ENCODE measurements at places on chromosomes 2 and 18.

DNA sequence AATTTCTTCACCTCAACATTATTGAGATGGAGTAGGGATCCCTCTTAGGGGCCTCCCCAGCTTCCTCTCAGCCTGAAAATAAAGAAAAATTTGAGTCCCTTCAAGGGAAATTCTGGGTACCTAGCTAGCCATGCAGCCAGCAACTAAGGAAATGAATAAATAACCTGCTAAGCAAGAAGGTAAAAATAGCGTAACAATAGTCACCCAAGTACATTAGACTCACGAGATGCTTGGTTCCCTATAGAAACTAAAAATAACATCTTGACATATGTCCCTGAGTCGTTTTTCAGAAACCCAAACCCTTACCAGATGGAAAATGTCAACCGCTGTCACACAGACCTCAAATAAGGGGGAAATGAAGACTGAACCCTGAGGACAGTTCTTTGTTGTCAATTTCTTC lies 51.9 kb downstream of the CACNB4 start:
- DNase-seq, result no peak

- DNase-seq, result peak; percentile 16
Measured at GRCh38 chr2:181790716-181791649, 100.5 kb upstream of the ITPRID2 start.

DNA sequence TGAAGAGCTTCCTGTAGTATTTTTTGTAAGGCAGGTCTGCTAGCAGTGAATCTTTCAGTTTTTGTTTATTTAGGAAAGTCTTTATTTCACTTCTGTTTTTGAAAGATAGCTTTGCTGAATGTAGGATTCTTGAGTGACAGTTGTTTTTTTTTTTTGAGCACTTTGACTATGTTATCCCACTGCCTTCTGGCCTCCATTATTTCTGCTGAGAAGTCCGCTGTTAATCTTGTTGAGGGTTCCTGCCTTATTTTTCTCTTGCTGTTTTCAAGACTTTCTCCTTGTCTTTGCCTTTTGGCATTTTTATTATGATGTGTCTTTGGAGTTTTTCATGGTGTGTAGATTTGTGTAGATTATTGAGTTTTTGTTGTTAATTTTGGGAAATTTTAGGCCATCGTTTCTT lies 21.9 kb downstream of the RBFA start:
- DNase-seq, result no peak

- DNase-seq, result no peak
Measured at GRCh38 chr2:53994818-53995808, 24.3 kb upstream of the PSME4 start.

DNA sequence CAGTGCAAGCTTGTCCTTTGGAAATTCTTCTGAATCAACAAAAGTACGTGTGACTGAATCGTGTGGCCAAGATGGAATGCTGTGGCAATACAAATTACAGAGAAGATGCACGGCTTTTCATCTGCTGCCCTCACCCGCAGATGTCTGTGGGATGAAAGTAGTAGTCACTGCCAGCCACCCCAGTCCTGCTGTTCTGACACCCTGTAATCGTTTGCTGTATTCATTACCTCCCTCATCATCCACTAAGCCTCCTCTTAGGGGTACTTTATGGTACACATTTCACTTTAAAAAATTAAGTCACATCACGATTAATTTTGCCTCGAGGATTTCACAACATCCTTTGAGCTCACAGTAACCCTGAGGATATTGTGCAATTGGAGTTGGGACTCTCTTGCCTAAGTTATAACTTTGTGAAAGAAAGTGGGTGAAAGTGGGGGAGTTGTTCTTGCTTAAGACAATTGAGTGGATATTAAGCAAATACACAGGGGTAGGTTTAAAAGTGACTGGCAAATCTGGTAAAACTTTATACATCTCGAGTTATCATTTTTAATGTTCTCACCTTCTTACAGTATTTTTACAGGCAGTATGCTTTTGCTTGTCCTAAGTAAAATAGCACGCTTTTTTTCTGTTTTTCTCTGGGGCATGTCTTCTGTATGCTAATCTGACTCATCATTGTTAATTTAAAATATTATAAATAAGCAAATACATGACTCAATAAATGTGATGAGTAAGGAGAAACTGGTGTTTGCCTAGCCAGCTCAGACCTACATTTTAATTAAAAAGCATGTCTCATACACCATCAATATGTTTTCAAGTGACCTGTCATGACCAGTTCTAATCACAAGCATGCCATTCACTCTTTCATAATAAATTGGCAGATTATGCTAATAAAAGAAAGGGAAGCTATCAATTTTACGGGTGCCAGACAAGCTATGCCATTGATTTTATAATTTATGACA lies 680.9 kb downstream of the IRS1 start:
- no peak for DNase-seq

- no peak for DNase-seq
Measured at GRCh38 chr2:218002143-218002844, 501 bp downstream of the TNS1 start.

DNA sequence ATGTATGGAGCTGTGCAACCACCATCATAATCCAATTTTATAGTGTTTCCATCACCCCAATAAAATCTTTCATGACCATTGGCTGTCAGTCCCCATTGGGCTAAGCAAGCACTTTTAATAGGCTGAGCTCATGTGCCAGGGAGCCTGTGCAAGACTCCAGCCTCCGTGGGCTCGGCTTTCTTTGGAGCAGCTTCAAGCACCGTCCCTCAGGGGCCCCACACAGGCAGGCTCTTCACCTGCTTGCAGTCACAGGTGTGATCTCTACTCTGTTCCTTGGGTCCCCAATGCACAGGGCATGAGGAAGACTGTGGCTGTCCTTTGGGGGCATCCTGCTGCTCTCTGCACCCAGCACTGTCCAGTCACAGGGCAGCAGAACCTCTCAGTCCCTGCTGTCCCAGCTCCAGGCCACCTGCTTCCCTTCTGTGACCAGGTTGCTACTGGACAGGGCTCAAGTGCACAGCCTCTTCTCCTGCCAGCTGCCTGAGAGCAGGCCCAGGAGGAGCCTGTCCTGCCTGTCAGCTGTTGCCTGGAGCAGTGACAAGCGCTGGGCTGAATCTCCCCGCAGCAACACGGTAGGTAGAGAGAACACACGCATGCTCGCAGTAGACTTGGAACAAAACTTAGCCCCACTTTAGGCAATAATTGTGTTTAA lies 40.7 kb upstream of the TMEM131 start:
- no peak for DNase-seq

- no peak for DNase-seq
Measured at GRCh38 chr2:58834404-58834803, 593.3 kb upstream of the FANCL start.

DNA sequence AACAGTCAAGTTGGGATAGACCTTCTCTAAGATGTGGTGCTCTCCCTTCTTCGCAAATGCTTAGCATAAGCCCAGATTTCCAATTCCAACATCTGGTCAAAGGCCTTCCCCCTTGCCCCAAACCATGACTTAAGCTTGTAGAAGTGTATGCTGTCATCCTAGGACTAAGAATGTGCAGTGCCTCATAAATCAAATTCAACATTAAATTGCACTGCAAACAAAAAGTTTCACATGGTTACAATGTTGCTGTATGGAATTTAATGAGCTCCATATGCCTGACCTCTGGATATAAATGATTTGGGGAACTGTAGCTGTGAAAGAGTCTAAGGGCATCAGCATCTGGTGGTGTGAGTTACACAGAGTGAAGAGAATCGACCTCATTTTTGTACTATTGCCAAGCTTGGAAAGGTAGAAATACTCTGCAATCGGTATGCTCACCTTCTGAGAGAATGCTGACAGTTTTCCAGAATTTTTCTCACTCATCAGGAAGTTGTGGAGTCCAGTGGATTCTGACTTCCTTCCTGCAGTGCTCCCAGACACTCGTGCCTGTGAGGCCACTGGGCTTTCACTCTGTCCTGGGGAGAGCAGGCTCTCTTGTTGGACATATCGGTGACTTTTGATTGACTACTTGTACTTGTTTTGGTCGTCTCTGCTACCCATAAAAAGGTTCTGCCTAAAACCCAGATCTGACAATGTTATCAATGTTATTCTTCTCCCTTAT lies 40.6 kb downstream of the FASTKD2 start:
- DNase-seq, result no peak

- no peak for DNase-seq
Measured at GRCh38 chr2:152864601-152865149, 146.3 kb downstream of the ARL6IP6 start.

DNA sequence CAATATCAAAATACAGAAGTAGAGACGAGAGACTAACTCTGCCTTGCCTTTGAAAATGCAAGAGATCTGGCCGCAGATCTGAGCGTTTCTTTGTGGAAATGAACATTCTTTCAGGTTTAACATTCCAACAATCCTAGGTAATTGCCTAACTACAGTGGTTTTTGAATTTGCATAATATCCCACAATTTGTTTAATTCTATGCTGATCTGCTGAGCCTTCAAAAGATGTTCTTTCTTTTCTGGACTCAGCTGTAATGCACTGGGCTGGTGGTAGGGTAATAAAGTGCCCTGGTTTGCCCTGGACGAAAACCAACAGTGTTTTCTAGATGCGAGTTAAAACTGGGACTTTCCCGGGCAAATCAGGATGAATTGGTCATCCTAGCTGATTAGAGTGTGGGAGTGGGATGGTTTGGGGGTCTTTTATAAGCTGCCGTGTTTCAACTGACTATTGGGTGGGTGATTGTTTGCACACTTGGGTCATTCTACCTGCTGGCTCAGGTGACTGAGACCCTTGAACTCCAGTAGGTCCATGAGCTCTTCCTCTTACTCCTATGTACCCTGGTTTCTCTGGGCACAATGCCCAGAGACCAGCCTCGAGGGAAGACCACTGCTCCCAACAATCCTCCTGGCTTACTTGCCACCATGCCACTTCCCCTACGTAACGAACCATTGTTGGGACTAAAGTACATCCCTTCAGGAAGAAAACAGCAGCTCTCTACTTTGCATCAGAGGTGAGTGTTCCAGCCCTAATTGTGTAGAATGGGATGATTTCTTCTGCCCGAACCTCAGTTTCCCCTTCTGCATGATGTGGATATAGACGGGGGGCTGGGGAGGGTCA lies 3.4 kb upstream of the PAX8 start:
- DNase-seq, result no peak

DNA sequence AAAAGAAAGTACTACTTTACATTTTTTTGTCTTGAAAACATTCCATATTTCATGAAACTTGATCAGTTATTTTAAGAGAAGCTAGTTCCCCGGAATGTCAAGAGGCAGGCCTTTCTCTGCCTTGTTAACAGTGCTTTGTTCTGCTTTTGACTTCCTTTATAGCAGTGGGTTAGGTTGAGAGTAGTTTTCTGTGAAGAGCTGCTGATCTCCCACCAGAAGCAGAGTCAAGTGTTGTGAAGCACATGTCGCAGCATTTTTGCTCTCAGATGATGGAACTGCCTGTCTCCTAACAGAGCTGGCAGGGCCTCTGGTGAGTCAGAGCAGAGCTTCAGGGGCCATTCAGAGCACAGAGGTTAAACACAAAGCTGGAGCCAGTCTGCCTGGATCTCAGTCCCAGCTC lies 871.8 kb downstream of the SLC4A3 start:
- no peak for DNase-seq

DNA sequence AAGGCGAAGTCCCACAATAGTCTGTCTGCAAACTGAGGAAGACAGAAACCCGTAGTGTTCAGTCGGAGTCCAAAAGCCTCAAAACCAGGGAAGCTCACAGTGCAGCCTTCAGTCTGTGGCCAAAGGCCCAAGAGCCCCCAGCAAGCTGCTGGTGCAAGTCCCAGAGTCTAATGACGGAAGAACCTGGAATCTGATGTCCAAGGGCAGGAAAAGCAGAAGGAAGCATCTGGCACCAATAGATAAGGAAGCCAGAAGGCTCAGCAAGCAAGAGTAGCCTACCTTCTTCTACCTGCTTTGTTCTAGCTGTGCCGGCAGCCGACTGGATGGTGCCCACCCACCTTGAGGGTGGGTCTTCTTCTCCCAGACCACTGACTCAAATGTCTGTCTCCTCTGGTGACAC lies 21.8 kb downstream of the CFAP210 start:
- no peak for DNase-seq

DNA sequence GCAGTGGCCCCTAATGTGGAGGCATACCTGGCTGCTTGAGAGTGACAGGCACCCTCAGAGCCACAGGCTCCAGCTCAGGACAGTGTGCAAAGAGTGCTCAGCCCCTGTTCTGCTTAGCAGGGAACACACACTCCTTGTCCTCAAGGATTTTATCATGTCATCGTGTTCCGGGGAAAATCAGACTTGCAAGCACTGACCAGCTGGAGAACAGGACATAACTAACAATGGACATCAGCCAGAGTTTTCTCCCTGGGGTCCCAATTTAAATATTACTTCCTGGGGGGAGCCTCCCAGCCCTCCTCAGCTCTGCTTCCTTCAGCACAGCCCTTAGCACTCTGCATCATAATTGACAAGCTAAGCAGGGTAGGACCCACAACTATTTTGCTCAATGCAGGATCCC lies 175.4 kb upstream of the ACAA2 start:
- no peak for DNase-seq

DNA sequence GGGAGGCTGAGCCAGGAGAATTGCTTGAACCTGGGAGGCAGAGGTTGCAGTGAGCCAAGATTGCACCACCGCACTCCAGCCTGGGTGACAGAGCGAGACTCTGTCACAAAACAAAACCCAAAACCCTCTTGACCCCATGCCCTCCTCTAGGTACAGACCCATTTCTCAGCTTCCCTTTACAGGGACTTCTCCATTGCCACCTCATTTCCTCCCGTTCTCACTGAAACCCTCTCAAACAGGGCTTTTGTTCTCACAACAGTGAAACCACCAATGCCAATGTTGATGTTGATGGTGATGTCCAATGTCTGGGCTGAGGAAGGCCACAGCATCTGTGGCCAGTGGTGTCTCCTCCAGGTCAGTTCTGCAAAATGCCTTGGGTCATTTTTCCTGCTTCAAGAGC lies 69.0 kb upstream of the ZCCHC2 start:
- no peak for DNase-seq
